Stimulated activated CD4-positive, alpha-beta T cell treated with anti-CD3 and anti-CD28 coated beads, Interleukin-1b, Interleukin-23, amount 100 ng/mL, for 1 hour (primary cell): ENCODE measurements at places on chromosomes 2 and 18.

DNA sequence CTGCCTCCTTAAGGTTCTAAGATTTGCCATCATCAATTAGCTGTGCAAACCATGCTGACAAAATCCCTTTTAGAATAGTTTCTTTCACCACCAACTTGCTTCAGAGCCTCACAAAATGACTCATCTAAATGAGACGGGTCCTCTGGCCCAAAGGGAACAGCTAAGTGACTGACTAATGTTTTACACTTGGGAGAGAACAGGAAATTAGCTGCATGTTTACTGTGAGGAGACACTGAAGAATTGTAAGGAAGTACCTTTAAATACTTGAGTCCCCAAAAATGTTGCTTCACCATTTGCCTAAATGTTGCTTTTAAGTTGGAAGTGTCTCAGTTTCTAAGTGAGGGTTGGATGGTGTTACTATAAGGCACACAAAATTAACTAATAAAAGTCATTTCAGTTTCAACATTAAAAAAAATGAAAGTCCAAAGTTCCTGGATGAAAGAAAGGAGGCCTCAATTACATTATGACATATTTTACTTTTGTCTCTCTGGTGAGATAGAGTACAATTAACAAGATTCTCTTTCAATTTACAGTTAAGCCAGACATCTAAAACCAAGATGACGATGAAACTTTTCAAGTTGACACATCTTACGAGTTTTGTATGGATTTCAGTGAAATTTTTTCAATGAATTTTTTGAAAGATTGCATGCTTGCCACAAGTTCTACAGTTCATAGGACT lies 229.1 kb upstream of the FN1 start:
- DNase-seq = no peak

- DNase-seq = no peak
These were observed 995 bp downstream of the MBD5 start for GRCh38 chr2:148021886-148022285.

GRCh38 chr2:236176951-236177350 lies 8.8 kb upstream of the GBX2 start:
- DNase-seq = no peak

GRCh38 chr2:185802926-185803325 lies 64.3 kb downstream of the FSIP2 start:
- no peak for DNase-seq

GRCh38 chr2:127615511-127616166 lies 30.3 kb upstream of the GPR17 start:
- no peak for DNase-seq

- DNase-seq = no peak
These were observed 18.0 kb upstream of the FAP start for GRCh38 chr2:162261032-162261945.

DNA sequence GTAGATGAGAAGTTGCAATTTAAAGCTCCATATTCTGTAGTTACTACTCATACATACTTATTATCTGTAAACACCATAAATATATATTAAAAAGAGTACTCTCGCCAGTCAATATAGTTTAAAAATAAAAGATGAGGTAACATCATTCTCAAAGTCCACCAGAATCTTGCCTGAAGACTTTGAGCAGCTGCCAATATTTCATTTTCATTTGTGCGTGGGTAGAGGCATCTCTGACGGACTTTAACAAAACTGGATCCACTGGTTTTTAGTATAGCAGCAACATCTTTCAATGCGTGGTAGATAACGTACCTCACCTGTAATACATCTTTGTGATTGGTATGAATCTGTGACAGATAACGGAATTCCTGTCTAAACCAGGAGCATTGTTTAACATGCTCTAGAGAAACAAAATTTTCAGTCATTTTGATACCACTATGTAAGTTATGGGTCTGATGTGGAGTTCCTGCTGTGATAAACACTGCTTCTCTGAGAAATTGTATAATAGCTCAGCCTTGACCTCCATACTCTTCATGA lies 45.0 kb downstream of the WDR75 start:
- DNase-seq = no peak

DNA sequence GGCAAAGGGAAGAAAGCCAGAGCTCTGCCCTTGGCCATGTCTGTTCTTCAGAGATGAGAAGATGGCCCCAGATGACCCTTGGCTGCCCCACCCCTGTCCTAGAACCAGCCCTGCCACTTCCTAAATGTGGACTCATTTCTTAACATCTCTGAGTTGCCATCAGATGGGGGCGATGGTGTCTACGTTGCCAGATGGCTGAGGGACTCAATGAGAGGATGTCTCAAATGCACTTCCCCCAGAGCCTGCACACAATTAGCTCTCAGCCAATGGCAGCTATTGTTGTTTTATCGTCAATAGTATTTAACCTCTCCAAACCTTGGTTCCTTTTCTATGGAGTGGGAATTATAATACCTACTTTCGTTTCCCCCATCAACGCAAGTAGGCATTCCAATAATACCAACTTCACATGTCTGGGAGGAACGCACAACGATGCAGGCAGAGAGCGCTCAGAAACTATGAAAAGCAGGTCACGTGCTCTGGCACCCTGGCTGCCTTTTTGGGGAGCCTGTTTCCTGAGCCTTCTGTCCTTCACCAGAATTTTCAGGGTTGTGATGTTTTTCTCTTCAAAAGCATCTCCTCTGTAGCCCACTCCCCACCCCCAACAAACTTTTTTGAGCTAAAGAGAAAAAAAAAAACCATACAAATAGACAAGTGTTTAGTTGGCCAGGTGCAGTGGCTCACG lies 100.3 kb downstream of the MCFD2 start:
- DNase-seq = no peak

- no peak for DNase-seq
These were observed 165.0 kb downstream of the PLCL1 start for GRCh38 chr2:197969391-197969893.

DNA sequence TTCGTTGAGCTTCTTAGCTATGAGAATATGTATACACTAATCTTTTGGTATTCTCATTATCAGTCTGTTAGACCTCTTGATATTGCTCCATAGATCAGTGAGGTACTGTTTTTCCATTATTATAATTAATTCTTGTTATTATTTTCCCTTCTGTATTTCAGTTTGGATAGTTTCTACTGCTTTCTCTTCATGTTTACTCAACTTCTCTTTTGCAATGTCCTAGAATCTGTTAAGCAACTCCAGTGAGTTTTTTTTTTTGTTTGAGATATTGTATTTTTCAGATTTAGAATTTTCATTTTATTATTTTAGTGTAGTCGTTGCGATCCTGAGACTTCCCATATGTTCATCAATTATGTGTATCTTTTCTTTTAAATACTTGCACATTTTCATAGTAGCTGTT lies 260.8 kb downstream of the SETBP1 start:
- no peak for DNase-seq

DNA sequence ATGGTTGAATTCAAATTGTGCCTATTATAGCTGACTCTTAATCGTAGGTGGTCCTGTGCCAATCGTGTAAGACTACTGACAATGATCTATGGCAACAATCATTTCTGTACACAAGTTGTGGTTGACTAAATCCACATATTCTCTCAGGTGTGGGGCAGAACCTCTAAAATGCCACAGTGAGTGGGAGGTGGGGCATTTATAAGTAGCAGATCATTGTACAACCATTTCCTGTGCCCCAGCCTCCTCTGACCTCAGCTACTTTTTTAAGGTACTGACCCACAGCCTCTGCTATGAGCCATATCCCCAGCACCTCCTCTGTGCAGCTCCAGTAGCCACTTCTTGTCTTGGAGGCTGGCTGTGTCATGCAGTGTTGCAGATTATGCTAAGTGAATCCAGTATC lies 48.6 kb upstream of the RAPH1 start:
- no peak for DNase-seq

- no peak for DNase-seq
These were observed 6.6 kb downstream of the RIT2 start for GRCh38 chr18:43108882-43109281.
